ENCODE measurements at places on chromosomes 13 and 19.

DNA sequence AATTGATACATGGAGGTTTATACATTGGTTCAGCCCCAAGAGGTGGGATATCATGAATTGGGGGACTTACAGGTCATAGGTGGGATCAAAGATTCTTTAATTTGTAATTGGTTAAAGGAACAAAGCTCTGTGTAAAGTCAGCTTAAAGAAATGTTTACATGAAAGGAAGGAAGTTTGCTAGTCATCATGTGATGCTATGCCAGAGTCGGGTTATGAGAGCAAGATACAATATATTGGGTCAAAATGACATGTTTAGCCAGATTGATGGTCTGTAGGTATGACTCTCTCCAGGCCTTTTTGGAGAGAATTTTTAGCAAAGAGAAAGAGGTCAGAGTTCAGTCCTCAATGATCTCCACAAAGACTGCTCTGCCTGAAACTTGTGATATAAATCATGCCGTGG, 5.3 kb upstream of the CYSLTR2 start:
- no peak for DNase-seq

DNA sequence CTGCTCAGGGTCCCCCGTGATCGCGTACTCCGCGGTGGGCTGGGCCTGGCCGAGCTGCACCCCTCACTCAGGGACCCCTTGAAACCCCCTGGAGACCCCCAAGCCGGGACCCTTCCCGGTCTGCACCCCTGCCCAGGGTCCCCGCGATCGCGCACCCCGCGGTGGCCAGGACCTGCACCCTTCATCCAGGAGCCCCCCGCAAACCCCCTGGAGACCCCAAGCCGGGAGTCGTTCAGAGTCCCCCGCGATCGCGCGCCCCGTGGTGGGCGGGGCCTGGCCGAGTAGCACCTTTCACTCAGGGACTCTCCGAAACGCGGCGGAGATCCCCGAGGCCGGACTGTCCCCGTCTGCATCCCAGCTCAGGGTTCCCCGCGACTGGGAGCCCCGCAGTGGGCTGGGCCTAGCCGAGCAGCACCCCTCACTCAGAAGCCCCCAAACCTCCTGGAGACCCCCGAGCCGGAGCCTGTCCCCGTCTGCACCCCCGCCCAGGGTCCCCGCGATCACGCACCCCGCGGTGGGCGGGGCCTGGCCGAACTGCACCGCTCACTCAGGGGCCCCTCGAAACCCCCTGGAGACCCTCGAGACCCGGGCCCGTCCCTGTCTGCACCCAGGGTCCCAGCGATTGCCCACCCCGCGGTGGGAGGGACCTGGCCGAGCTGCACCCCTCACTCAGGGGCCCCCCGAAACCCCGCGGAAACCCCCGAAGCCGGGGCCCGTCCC, 748 bp downstream of the LMNB2 start:
- no peak for DNase-seq

DNA sequence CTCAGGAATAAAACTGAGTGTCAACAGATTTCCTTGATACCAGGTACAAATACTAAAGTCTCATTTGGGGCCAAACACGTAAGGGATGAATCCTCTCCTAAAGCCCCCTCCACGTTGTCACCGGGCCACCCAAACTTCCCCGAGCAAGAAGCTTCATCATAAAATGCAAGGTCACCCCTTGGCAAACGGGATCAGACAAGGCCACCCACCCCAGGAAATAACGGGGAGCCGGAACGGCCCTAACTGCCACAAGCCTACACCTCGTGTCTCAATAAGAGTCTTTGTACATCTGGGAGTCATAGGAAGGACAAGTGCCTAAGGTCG, 717 bp downstream of the EEF2 start:
- DNase-seq = no peak

GRCh38 chr19:48169578-48169938, 586 bp downstream of the LIG1 start:
- DNase-seq = peak; percentile 46

DNA sequence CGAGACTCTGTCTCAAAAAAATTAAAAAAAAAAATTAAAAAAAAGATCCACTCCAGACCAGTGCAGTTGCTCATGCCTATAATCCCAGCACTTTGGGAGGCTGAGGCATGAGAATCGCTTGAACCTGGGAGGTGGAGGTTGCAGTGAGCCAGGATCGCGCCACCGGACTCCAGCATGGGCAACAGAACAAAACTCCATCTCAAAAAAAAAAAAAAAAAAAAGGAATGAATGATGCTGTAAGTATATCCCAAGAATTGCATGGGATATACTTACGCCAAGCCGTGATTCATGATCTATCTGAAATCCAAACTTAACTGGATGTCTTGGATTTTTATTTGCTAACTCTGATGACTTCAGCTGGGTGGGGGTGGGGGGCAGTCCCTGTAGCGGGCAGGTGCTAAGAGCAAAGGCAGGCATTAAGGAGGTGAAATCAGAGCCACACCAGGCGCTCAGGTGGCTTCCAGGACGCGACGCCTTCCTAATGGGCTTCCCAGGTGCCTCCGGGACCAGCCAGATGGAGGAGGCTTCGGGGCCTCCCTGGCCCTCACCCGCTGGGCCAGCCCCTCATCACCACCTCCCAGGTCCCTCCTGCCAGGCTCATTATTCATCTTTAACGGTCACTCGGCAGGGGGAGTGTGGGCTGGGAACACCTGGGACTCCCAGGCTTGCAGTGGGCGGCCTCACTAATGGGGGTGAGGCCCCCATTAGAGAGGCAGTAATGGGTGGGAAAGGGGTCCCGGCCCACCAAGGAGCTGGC, 11.4 kb upstream of the FUT5 start:
- DNase-seq = no peak

DNA sequence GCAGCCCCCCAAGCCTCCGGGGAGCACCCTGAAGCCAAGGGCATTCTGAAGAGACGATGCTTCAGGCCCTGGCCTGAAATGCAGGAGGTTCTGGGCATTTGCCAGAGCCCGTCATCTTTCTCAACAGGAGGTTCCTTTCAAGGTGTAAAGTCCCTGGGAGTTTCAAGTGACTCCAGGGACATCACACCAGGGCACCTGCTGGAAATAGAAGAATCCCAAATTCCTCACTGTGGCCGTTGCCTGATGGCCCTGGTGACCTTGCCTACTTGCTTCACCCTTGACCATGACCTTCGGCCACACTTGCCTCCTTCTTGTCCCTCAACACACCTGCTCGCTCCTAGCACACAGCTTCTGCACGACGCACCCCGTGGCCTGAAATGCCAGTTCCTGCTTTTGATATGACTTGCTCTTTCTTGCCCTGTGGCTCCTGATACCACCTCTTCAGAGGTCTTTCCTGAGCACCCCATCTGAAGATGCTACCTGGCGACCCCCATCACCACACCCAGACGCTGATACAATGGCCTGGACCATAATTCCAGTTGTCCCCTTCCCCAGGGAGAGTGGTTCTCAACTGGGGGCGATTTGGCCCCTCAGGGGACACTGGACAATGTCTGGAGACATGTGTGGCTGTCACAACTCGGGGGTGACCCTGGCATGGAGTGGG, 3.5 kb downstream of the DPP9 start:
- DNase-seq = no peak

GRCh38 chr13:98175823-98176222, 1.2 kb downstream of the RNF113B start:
- peak; percentile 38 for DNase-seq

DNA sequence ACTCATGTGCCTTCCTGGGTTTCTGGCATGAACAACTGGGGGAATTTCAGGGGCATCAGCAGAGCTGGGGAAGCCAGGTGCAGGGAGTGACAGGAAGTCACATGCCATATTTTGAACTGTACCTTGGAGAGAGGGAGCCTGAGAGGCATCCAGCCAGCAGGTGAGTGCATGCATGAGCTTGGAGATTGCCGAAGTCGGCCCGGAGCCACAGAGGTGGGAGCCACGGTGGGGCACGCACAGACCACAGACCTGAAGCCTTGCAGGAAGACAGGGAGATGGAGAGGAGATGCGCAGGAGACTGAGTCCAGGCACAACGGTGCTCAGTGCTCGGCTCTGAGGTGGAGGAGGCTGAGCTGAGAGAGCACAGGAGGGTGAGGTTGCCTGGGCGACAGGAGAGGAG, 55.1 kb downstream of the CDADC1 start:
- no peak for DNase-seq

- peak; percentile 64 for DNase-seq
Observed at GRCh38 chr13:53126841-53127245, 98.2 kb downstream of the OLFM4 start.

DNA sequence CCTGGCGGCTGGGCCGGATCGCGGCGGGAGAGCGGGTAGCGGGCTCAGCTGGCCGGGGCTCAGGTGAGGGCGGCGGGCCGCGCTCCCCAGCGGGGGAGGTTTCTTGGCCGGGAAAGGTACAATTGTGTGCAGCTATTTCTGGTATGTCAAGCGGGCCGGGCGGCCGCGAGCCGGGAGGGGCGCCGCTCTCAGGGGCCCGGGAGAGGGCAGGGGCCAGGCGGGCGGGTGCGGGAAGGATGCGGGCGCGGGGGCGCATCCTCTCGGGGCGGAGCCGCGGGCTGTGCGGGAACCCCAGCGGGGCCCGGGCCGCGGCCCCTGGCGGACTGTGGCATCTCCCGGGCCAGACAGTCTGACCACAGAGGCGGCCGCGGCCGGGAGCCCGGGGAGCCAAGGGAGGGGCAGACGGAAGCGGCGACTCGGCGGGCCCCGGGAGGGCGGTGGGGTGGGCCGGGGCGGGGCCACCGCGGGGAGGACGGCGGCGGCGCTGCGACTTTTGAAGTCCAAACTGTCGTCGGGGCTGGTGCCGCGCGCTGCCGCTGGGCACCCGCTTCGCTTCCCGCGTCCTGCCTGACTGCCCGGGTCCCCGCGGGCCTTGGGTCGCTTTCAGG, at the start of gene LMO7:
TSS of gene LMO7 (plus strand) at position 503 of the 608 bp plus-strand sequence. CDS start 328 bp downstream, outside the sequence.
- peak; percentile 82 for DNase-seq

- no peak for DNase-seq
Observed at GRCh38 chr13:79018166-79018565, 359.2 kb upstream of the OBI1 start.

DNA sequence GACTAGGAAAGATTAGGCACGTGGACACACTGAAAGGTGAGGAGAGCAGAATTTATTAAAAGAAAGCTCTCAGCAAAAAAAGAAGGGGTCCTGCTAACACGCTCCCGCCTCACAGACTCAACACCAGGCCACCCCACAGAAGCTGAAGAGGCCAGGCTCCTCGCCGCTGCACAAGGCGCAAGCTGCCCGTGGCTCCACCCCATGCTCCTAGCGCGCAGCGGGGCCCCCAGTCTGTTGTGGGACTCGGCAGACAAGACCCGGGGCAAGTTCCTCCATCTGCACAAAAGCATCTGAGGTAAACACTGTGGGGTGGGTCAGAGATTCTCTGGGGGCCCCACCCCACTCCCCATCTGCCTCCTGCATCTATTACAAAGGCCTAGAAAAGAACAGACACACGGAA, 1462.4 kb downstream of the EFNB2 start:
- DNase-seq = no peak

GRCh38 chr19:29644210-29644609, 21.1 kb upstream of the PLEKHF1 start:
- no peak for DNase-seq

- no peak for DNase-seq
Observed at GRCh38 chr13:30722361-30722760, 13.0 kb upstream of the ALOX5AP start.

- DNase-seq = no peak
Observed at GRCh38 chr19:6458695-6459261, 814 bp downstream of the SLC25A23 start.

DNA sequence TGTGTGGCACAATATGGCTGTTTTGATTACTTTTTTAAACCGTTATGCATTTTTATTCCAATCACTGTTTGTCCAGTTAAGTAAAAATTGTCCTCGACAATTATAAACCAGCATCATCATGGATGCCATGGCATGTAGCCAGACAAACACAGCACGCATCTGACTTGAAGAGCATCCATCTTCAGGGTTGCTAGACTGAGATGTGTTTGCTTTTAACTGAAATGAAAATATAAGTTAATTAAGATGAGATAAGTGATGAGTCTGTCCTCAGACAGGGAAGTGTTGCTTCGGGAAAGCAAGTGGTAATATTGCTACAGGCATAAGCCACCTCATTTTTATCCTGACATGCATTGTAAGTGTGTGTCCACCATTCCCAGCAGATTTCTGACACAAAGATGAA, 92.8 kb upstream of the TPP2 start:
- no peak for DNase-seq

DNA sequence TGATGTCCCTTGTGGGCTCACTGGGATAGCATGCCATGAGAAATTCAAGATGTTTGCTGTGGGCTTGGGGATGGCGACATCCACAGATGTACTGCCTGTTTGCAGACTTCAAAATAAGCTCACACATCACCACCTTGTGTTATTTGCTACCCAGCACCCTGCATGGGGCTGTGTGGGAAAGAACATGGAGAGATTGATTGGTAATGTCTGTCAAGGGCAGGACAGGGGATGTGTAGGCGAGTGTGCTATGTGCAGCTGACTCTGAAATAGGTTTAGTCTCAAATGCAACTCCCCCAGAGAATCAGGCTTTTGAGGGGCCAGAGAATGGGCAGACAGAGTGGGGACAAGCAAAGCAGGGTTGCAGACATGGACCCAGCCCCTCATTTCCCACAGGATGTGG, 24.7 kb downstream of the PNPLA6 start:
- no peak for DNase-seq

- DNase-seq = no peak
Observed at GRCh38 chr19:46422344-46422743, 6.4 kb downstream of the PNMA8C start.

DNA sequence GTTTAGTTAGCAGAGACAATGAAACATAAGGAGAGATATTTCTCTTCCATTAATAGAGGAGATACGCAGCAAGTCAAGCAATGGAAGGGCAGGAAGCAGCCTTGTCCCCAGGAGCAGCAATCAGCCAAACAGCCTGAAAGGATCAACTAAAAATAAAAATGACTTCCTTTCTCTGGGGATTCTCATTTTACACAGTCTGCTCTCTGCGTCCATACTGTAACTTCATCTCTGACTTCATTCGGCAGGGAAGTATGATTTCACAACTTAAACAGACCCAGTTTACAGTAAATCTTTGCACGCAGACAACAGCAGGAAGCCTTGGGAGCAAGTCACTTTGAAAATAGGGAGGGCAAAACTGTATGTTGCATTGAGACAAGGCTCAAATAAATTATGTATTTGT, 826.7 kb downstream of the DIAPH3 start:
- no peak for DNase-seq

GRCh38 chr19:19342086-19343015, 21.7 kb downstream of the MAU2 start:
- DNase-seq = peak; percentile 48

Measured in AG10803 (cell line).